Activated T-helper 1 cell treated with Interleukin-2 at 50 U/mL for 16 hours (primary cell): ENCODE measurements at places on chromosomes 13 and 19.

DNA sequence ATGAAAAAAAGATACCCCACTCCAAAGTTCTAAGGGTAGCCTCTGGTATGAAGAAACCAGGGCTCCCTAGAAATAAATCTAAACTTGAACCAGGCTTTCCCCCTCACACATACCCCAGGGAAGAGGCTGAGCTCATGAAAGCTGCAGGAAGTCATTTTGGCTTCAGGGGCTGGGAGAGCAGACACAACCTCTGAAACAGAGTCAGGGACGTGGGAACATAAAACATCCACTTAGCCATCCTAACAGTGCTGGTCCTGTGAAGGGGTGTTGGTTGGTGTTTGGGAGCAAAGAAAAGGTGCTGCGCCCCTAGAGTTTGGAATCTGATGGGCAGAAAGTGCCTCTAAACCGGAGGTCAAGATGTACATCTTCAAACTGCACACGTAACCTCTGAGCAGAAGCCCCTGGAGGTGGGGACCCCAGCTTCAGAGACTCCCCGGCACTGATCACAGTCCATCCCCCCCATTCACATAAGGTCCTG lies 15.8 kb downstream of the RAB3D start:
- no peak for DNase-seq

DNA sequence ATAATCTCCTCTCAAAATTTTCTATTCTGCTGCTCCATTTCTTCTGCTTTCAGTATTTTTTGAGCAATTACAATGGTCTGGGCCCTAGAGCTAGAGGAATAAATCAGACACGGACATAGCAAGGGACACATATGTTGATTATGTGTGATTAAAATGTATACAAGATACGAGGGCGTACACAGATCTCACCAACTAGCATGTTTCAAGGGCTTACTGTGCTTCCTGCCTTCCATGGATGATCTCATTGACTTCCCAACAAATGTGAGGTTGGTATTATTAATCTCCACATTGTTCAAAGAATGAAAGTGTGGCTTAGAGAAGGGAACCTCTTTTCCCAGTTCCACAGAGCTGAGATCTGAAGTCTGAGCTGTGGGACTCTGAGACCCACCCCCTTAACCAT lies 9.1 kb downstream of the PLD3 start:
- no peak for DNase-seq

DNA sequence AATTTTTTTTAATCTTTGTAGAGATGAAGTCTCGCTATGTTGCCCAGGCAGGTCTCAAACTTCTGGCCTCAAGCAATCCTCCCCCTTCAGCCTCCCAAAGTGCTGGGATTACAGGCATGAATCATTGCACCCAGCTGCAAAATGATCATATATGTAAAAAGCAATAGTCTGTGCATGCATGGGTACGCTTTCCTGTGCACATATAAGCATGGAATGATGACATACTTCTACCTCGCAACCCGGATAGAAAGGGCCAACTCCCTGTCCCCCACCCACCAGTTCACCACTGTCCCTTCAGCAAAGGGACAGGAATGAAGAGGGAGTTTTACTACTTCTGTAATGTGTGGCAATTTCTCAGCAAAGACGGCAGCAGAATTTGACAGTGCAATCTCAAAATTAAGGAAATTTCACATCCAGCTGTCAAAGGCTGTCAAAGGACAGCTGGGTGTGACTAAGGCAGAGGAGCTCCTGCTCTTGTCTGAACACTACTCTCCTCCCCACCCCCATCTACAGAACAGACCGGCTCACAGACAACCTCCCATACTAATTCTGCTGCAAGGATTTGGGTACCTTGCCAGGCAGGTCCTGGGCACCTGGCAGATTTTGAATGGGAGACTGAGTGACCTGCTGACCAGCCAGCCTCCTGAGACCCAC lies 95.6 kb downstream of the TSHZ3 start:
- no peak for DNase-seq

- DNase-seq, result no peak
Measured at GRCh38 chr19:32017176-32017953, 328.0 kb upstream of the ZNF507 start.

GRCh38 chr19:48807590-48808308 lies 3.1 kb downstream of the BCAT2 start:
- no peak for DNase-seq

DNA sequence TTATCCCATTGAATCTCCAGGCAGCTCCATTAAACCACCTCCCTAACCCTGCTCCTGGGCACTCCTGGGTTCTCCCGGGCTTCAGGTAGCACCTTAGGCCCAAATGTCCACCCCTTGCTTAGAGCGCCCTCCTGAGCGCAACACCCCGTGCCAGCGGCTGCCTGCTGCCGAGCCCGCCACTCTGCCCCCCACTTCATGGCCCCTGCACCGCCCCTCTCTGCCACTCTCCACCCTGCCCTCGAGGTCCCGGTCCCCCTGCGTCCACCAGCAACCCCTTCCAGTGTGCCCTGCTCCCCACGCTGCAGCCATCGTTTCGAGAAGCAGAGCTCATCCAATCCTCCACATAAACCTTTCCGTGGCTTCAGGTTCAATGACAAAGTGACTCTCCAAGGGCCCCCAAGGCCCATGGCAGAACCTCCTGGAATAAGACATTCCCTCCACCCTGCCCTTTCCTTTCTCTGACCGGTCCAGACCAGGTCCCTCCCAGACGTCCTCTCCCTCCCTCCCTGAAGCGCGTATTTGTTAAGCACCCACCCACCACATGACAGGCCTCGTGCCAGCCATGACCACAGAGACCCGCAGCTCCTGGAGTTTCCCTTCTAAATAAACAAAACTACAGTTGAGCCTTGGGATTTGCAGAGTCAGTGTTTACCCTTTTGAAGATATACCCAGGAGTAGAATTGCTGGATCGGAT lies 66.6 kb downstream of the ARHGEF18 start:
- no peak for DNase-seq

DNA sequence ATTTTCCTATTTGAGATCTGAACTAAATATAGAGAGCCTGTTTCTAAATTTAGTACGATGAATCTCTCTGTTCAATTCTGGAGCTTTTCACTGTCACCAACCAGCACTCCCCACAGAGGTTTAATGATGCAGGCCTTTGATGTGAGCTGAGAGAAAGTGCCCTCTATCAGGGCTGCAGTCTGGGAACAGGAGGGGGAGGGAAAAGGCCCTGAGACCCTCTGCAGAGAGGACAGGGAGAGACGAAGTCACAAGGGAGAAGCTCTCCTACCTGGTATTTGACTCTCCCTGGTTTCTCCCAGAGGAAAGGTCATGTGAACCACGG lies 206.8 kb upstream of the SOX1 start:
- DNase-seq, result no peak

GRCh38 chr13:100537951-100538462 lies 50.6 kb downstream of the GGACT start:
- DNase-seq, result no peak

DNA sequence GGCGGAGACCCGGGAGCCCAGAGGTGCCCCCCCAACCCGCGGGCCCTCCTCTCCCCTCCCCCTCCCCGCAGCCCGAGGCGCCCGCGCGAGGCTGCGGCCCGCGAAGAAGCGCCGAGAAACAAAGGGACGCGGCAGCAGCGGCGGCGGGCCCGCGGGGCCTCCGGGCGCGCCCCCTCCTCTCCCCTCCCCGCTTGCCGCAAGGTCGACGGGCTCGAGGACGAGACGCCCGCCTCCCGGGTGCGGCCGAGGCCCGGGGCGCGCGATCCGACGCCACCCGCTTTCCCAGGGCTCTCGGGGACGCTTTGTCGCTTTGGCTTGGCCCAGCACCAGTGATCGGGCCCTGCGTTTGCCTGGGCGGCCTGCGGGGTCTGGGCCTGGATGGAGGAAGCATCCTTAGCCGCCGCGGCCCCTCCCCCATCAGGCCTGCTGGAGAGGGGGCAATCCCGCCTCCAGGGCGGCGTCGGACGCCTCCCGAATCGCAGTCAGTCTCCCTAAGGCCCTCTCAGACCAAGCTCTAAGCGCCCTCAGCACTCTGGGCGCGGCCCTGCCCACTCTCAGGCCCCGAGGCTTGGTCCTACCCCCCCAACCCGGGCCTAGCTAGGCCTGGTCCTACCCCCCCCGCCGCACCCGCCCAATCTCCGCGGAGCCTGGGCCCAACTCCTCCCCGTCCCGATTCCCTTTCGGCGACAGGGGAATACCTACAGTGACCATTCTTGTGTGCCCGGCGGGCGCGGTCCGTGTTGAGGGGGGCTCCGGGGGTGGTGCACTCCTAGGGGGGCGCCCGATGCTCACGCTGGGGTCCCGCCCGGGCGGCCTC lies 740 bp downstream of the ELAVL3 start:
- no peak for DNase-seq

GRCh38 chr19:10001899-10002298 lies 8.4 kb downstream of the COL5A3 start:
- DNase-seq, result no peak

DNA sequence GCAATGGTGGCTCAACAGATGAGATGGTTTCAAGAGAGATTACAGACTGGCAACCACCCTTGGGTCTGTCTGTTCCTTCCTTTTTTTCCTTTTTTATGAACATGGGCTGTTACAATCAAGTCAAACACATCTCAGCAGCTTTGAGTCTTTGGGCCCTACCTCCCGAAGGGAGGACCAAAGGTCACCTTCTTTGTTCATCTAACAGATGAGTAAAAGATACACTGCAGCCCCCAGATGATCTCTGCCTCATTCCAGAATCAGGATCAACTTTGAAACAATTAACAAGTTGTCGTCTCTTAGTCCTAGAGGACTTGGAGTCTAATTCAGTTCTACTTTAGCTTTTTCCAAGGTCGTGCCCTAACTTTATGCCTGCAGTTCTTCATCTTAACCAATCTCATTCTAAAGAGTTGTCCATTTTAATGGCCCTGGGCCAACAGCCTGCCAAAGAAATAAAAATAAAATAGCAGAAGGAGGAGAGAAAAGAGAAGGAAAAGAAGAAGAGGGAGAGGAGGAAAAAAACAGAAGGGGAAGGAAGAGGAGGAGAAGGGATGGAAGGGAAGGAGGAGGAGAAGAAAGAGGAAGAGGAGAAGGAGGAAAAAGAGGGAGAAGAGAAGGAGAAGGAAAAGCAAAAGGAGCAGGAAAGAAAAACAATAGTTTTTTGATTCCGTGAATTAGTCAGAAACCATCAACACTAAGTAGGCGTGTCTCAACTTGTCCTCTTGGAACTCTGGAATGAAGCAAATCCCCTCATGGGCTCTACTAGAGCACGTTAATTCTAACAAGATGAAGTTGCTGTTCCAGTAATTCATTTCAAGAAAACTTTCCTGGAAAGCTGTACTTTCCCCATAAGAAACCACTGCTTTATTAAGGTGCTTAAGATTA lies 281.2 kb downstream of the FOXO1 start:
- DNase-seq, result no peak

GRCh38 chr13:21297447-21297846 lies 121.0 kb downstream of the MRPL57 start:
- DNase-seq, result no peak

- DNase-seq, result no peak
Measured at GRCh38 chr13:97781891-97782305, 171.6 kb upstream of the IPO5 start.

GRCh38 chr13:85816413-85816812 lies 17.2 kb upstream of the SLITRK6 start:
- no peak for DNase-seq

DNA sequence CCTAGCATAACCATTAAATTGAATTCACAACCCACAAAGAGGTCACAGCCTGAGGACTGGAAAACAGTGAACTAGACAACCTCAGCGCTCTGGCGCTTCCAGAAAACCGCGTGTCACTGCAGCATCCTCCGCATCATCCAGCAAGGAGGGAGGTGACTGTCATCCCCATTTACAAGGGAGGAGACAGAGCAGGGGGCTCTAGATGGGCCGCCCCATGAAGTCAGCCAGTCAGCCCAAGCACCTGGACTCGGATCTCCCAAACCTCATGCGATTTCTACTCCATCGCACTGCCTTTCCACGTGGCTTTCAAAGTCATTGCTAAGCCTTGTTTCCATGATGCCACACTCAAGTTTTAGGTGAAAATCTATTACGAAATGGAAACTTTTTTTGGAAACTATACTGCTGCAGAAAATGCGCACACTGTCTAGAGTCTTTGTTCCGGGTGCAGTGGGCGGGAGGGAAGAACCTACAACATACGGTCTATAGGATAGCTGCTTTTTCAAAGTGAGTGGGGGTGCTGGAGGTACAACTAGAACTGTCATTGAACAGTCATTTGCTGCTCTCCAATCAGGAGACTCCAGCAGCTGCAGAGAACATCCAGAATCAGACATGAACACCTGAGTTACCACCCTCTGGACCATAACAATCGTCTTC lies 2.8 kb downstream of the AP3D1 start:
- no peak for DNase-seq

GRCh38 chr13:29125191-29125933 lies 305.2 kb downstream of the MTUS2 start:
- no peak for DNase-seq

DNA sequence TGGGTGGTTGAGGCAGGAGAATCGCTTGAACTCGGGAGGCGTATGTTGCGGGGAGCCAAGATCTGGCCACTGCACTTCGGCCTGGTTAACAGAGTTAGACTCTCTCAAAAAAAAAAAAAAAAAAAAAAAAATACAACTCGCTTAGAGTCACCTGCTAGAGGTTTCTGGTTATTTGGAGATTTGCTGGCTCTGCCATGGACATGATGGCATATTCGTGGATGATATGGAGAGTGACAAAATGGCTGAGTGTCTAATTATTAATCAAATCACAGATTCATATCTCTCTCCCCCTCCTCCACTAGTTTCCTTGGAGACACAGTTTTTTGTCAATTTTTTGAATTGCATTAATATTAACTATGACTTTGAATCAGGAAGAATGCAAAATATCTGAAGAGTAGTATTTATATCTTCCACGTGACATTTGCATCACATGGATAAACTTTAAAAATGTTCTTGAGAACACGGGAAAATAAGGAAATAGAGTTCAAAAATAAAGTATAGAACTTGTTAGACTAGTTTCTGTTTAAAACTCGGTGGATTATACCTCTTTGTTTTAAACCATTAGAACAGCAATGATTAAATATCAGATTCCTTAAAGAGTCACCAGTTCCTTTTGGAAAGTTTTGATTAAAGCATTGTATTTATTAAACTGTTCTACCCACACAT lies 47.8 kb downstream of the KLF5 start:
- no peak for DNase-seq

GRCh38 chr19:30047432-30047831 lies 105.4 kb downstream of the URI1 start:
- DNase-seq, result no peak

DNA sequence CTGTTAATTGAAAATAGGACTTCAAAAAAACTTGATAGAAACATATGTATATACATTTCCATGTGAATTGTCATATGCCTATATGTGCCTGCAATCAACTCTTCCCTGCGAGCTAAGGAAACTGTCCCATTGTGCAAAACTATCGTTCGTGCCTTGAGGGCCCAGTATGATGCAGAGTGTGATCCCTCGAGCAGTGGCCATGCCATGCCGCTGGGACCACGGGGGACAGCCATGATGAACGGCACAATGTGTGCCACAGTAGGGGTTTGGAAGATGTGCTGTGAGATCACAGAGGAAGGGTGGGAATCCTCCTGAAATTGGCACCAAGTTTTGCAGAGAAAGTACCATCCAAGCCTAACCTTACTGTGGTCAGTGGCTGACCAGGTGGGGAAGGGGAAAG lies 118.1 kb upstream of the SOX1 start:
- no peak for DNase-seq

DNA sequence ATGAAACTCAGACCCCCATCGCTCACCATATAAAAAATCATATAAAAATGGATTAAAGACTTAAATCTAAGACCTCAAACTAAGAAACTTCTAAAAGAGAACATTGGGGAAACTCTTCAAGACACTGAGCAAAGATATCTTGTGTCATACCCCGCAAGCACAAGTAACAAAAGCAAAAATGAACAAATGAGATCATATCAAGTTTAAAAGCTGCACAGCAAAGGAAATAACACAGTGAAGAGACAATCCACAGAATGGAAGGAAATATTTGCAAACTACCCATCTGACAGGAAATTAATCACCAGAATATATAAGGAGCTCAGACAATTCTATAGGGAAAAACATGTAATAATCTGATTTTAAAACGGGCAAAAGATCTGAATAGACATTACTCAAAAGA lies 808.3 kb downstream of the LIG4 start:
- DNase-seq, result no peak
